Amygdala (tissue), 56 donors: ENCODE measurements at places on chromosomes 2 and 18.

GRCh38 chr18:5717256-5717655, 173.5 kb upstream of the EPB41L3 start:
- no peak for DNase-seq

- DNase-seq, result no peak
These were observed 2.7 kb downstream of the ZNF532 start for GRCh38 chr18:58867281-58867961.

DNA sequence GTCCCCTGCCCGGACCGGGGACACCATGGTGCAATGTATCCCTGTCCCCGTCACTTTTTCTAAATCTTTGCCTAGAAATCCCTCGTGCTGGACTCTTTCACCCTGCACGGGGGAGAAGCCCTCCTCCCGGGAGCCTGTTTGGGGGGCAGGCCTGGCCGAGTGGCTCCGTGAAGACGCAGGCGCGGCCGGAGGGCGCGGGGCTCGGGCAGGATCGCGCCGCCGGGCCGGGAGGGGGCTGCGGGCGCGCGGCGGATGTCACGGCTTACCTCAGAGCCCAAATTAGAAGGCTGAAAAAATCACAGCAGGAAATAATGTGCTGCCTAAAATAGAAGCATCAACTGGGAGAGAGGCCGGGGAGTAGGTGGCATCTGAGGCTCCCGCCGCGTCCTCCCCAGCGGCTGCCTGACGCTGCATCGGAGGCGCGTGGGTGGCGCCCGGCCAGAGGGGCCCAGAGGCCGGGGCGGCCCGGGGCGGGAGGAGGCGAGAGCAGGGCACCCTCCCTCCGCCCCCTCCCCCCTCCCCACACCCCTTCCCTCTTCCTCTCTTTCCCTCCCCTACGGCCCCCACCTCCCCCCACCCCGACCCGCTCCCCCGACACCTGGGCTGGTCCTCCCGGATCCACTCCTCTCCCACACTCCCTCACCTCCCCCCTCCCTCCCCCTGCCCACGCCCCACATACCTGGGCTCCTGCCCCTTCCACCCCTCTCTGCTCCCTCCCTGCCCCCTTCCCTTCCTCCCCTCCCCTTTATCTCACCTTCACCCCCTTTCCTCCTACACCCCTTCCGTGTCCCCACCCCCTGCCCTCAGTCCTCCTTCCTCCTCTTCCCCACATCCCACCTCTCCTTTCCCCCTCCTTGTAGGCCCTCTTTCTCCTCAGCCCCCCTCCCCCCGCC, 51.9 kb downstream of the SLC4A1AP start:
- no peak for DNase-seq

DNA sequence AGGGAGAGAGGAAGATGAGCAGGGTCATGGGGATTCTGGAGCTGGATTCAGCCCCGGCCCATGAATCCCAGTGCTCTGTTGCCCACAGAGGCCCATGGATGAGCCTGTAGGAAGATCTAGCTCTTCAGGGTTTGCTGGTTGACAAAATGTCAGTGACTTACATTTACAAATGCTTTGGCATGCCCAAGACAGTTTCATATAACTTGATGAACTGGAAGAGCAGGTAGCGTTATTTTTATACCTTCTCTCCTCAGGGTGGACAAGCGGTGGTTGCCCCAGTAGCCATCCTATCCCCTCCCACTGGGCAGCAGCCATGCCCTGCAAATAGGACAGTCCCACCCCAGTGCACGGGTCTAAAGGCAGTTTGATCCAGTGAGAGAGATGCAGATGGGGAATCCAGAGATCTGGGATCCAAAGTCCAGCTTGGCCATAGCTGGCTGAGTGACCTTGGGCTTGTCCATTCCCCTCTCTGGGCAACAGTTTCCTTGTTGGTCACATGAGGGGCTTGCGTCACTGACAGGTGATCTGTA, 21.5 kb upstream of the KCNK3 start:
- DNase-seq, result no peak

GRCh38 chr2:18265614-18266586, 294.6 kb downstream of the RDH14 start:
- DNase-seq, result no peak

GRCh38 chr2:205715831-205716525, 33.7 kb downstream of the NRP2 start:
- DNase-seq, result no peak

DNA sequence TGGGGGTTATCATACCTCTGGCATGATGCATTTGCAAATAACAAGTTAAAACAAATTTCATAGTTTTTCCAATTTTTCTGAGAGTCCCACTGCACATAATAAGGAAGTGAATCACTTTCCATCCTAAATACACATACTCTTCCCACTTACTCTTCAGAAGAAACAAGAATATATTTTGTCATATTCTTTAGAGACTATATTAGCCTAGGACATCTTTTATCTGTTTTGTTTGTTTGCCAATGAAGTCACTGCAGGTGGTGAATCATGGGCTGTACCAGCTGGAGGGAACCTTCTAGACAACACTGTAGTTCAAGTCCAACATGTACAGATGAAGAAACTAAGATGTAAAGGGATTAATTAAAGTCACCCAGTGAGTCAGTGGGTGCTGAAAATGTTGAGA, 116.8 kb downstream of the XIRP2 start:
- no peak for DNase-seq

- DNase-seq, result no peak
These were observed 249.3 kb downstream of the NDUFA10 start for GRCh38 chr2:239775623-239776435.

- no peak for DNase-seq
These were observed 470.9 kb downstream of the MBD2 start for GRCh38 chr18:53753601-53754000.

DNA sequence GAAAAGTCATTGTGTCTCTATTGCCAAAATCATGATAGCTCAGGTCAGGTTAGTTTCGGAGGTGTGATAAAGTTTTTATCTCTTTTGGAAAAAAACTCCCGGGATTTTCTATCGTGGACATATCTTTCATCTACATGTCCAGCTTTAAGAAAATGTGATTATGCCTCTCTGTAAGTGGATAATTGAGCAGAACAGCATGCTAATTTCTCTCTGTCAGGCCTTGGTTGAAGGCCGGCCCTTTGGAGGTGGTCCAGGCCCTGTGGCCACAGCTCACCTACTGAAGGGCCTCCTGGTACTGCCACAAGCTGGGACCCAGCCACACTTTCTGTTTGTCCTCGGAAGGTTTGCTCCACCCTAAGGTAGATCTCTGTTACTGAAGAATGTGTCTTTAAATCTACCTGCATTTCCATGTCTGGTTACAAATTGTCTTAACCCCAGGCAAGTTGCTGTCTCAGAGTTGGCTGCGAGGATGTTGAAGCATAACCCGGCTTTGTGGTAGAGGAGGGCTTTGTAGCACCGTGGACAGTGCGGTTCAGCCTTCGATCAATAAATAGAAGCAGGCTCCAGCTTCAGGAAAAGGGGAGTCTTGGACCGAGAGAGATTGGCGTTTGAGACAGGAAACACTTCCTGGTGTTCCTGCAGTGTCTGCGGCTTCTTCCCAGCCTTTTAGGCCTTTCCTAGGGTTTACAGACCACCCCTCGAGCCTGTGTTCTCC, 25.5 kb downstream of the TCF7L1 start:
- no peak for DNase-seq
